Stomach (tissue), 19 donors: ENCODE measurements at places on chromosomes 5 and 9. TPM values are rescaled to one million over a fixed set of nuclear protein-coding genes. Genes with fewer than 3 reads are reported as not detected.

Gene SLC6A7
- total RNA-seq, result not detected

DNA sequence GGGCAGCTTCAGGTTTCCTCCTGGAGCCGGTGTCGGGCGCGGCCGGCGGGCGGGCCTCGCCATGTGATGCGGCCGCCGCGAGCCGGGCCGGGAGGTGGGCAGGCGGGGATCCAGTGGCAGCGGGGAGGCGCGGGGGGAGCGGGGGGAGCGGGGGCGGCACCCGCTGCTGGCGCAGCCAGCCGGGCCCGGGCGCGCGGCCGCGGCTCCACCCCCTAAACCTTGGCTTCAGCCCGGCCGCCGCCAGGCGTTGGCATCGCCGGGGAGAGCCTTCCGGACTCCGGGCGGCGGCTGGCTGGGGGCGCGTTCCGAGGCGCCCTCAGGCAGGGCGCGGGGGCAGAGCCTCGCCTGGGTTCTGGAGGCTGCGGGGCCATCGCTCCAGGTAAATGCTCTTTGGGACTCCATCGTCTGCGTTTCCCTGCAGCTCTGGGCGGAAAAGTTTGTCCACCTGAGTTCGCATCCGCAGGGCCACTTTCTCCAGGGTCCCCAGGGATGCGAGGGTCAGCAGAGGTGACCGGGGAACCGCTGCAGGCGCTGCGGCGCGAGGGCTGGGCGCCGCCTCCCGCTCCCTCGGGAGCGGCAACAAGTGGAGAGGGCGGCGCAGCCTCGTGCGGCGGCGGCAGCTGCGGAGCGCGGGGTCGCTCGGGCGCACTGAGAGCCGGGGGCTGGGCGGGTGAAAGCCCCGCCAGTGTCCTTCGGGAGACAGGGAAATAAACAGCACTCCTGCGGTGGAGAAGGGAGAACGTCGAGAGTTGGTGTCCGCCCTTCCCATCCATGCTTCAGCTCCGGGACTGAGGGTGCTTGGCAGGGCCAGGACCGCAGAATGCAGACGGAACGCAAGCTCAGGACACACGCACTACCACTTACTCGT, at the start of gene ARHGEF28:
TSS of gene ARHGEF28 (plus strand) at position 253 of the 868 bp plus-strand sequence. CDS start 58,656 bp downstream, outside the sequence.
- peak; percentile 91 for DNase-seq

DNA sequence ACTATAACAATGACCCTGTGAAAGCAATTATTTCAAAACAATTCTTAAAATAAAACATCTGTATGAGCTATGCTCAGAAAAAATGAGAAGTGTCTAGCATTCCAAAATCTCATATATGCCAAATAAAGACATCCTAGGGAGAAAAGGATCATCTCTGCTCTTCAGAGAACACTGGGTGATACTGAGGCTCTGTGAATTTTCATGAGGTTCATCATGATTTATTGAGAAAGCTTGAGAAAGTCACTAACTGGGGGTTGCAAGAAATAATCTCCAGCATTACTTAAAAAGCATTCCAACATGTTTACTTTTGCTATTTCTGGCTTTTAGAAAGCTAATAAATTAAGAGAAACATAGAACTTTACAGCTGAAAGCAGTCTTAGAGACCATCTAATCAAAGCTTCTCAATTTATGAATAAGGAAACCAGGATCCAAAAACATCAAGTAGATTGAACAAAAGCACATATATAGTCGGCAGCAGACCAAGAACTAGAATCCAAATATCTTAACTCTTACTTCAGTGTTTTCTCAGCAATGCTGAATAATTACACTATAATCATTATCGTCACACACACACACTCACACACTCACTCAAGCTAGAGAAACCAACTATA, 372.8 kb downstream of the NR2F1-AS1 start:
- peak; percentile 71 for DNase-seq

DNA sequence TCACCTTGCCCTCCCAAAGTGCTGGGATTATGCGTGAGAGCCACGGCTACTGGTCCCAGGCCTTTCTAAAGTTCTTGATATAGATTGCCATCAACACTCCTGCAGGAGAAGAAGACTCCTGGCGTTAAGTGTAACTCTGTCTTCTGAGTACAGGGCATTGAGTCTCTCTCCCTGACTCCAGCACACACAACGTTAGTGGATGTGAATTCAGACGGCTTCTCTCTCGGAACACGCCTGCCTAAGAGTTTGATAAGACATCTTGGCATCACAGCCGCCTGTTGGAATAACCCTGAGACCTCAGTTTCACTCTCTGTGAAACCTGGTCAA, 27.5 kb upstream of the PPARGC1B start:
- no peak for DNase-seq

GRCh38 chr9:130356877-130357584, 87.7 kb upstream of the ASS1 start:
- no peak for DNase-seq

DNA sequence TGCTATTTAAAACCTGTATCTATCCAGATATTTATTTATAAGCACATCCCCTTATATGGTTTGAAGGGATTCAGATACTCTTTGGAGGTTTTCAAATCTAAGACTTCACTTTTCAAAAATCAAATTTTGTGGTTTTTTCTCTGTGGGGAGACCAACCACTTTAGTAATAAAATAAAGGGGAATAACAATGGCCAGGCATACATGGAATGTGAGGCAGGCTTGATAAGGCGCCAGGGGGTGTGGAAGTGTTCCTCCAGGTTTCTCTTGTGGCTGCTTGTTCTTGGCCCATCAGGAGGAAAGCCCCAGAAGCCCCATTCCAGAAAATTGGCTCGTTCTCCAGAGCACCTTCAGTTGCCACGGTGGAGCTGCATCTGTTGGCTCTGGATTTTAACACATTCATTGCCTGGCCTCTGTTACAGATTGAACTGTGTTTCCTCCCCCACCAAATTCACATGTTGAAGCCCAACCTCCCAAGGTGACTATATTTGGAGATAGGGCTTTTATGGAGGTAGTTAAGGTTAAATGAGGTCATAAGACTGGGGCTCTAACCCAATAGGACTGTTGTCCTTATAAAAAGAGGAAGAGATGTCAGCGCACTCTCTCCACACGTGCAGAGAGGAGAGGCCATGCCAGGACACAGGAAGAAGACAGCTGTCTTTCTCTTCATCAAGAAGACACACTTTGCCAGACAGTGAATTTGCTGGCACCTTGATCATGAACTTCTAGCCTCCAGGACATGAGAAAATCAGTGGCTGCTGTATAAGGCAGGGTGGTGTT, 195.9 kb downstream of the TMEM38B start:
- DNase-seq, result no peak

Gene MSMP
- total RNA-seq, result not detected

DNA sequence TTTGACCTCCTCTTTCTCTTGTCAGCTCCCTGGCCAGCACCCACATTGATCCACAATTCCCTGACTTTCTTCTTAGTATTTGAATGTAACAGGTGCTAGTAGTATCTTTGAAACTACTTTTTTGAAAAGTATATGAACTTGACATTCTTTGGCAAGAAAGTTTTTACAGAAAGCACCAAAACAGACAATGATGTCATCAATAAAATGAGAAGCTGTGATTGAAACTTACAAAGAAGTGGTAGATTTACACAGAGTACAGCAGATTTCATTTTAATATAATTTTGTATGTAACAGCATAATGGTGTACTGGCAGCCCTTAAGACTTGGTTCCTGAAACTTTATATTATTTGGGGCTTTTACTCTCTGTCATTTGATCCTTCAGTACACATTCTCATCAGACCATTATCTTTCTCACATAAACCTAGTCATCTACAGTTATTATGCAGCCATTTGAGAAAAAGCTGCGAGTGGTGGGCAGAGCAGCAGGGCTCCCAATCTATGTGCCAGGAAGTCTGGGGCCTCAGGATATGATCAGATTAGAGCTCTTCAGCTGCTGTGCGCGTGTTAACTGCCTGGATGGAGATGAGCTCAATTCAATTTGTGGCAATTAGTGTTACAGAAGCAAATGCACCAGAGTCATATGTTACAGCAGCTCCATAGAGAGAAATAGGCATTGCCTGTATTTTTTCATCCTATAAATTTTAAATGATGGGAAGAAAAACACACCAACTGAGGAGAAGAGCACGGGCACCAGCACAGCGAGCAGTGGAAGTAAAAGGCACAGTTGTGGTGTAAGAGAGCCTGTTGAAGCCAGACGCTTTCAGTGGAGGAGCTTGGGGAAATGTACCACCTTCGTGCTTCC, 126.1 kb downstream of the STARD4 start:
- DNase-seq, result no peak

Gene MRPL22
- 10.1 TPM for total RNA-seq

DNA sequence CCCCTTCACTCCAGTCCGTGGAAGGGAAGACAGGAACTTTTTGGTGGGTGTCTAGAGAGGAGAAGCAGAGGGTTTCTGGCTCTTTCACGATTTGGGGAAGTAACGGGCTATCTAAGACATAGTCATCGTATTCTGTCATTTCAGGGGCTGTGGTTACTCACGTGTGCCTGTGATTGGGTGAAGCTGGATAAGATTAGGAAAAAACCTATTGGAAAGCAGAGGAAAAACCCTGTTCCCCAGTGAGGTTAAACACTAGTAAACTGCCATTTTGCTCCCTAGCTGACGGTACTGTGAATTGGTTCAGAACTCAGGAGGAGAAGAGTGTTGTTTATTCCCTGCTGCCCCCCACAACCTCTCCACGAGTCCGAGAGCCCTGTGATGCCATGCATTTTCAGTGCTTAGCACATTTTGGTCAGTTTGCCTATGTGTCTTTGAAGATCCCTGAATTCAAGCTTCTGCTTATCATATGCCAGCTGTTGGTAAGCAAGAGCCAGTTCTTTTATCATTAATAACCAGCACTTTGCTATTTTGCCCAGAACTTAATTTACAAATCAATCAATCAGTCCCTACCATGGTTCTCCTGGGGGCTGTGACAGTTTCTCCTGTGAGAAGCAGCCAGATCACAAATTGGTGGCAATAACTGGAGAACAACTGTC, 45.1 kb upstream of the ROR2 start:
- no peak for DNase-seq

Gene ANKRD20A1
- total RNA-seq, result 11.1 TPM

DNA sequence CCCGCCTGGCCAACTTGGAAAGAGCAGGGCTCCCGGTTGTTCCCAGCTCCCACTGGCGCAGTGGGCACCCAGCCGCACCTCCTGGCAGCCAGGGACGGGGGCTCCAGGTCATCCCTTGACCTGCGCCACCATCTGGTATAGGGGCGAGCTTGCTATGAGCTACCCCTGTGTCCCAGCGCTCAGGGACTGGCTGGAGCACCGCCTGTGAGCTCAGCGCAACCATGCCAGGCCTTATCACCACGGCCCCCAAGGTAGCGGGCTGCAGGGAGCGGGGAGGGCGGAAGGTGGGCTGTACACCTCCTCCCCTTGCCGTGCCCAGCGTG, 15.4 kb upstream of the RASA1 start:
- DNase-seq, result no peak

GRCh38 chr9:106829666-106830408, 33.1 kb upstream of the ZNF462 start:
- no peak for DNase-seq

DNA sequence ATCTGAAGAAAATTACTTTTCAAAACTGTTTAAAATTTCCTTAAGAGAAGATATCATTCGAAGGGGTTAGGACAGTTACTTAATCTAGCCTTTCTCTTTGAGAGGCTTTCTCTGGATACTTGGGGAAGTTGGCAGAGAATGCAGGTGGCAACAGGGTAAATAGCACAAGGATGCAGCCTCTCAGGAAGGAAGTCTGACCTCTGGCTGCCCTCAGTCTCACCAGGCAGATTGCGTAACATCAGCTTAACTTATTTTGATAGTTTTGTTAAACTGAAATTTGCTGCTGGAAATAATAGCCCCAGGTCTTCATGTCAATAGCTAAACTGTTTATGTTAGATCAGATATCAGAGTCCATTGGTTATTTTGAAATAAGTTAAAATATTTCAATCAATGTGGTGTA, 20.4 kb downstream of the CCDC192 start:
- DNase-seq, result peak; percentile 59

Gene ZFP37
- total RNA-seq, result 3.5 TPM

Gene NOXA1
- total RNA-seq, result 28.8 TPM

GRCh38 chr5:131280417-131280816, 16.6 kb downstream of the CDC42SE2 start:
- no peak for DNase-seq

GRCh38 chr5:135426102-135427082, 20.8 kb downstream of the DCANP1 start:
- DNase-seq, result peak; percentile 65

GRCh38 chr9:75389101-75389500, 300.8 kb downstream of the OSTF1 start:
- no peak for DNase-seq

DNA sequence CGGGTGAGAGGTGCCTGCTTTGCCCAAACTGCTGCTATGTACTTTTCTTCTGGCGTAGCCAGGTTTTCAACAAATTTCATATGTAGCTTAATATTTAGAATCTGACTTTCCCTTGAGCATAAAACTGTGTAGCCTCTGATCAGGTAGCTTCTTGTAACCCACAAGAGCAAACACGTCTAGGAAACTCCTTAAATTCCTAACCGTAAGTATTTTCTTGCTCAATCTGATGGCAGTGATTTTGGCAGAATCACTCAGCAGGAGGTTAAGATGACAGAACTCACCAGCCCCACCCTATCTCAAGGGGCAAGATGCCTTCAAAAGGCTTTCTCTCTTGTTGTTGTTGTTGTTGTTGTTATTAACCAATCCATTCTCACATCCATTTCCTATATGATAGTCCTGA, 20.8 kb downstream of the CKMT2 start:
- DNase-seq, result no peak

Gene CCDC180
- total RNA-seq, result 6.2 TPM

DNA sequence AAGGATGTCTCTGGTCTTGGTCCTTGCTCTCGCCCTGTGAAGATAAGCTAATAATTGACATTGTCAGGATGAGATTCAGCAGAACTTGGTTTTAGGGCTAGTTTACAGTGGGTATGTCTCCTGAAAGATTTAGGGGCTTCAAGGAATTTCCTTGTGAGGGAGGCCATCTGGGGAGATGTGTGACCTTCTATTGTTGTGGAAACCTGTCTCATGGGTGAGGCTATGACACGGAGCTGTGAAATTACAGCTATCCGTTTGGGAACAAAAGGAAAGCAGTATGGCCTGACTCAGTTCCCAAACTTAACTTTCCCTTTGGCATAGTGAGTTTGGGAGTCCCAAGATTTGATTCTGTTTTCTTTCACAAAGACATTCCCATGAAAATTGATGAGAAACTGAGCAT, 142.0 kb downstream of the PARP8 start:
- DNase-seq, result no peak

Gene PCDHGC3
- total RNA-seq, result 7.6 TPM

Gene SV2C
- total RNA-seq, result 1.3 TPM

DNA sequence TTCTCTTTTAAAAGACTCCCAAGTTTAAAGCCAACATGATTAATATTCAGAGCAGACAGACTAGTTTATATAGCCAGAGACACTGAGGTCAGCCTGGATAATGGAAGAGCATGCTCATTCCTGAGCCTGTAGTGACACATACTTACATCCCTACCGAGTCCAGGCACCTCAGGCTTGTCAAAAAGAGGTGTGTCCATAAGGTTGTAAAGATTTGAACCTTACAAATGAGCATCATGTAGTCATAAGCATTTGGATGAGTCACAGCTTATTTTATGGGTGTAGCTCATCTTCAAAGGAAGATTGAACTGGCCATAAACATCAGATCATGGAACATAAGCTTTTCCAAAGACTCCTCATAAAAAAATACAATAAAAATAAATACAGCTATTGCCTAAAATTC, 333.5 kb downstream of the EFNA5 start:
- no peak for DNase-seq
